ENCODE measurements at places on chromosomes 1 and 21.
A peak's percentile ranks its signal among the peaks of the same experiment; 100 is the strongest.

- DNase-seq, result no peak
Measured at GRCh38 chr21:29942034-29942433, 2.2 kb upstream of the GRIK1 start.

- no peak for DNase-seq
Measured at GRCh38 chr21:26147535-26147934, 23.0 kb downstream of the APP start.

- no peak for DNase-seq
Measured at GRCh38 chr1:3597599-3597964, 13.7 kb downstream of the MEGF6 start.

DNA sequence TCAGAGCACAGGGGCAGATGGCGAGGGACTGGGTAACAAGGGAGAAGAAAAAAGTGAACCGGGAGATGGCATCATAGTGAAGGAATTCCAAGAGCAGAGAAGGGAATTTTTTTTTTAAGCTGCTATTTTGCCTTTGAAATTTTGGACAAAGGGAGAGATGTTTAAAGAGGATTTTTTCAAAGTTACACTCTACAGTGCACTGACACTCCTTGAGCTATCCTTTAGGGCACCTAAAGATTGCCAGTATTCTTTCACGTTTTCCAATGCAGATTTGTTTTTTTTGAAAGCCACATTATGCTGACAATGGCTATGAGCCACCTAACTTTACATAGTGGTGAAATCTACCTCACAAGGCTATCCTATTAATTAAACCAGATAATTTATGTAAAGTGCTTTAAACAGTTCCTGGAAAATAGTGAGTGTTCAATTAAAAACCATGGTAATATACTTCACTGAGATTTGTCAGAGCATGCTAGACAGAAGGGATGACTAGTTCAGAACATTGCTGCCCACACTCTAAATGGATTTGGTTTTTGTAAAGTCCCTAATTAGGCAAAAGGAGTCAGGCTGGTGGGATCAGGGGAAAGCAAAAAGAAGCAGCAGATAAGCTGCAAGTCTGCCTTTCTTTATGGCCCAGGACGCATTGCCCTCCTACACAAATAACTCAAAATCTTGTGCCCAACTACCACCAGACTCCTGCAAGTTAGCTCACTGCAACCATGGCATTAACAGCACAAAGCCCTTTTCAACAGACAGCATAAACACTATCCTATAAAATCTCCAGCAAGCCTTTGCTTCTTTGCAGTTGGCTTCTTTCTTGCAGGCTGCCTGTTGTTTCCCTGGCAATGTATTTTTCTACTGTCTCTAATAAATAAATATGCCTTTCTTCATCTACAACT, 53.9 kb downstream of the PRDX6 start:
- no peak for DNase-seq

DNA sequence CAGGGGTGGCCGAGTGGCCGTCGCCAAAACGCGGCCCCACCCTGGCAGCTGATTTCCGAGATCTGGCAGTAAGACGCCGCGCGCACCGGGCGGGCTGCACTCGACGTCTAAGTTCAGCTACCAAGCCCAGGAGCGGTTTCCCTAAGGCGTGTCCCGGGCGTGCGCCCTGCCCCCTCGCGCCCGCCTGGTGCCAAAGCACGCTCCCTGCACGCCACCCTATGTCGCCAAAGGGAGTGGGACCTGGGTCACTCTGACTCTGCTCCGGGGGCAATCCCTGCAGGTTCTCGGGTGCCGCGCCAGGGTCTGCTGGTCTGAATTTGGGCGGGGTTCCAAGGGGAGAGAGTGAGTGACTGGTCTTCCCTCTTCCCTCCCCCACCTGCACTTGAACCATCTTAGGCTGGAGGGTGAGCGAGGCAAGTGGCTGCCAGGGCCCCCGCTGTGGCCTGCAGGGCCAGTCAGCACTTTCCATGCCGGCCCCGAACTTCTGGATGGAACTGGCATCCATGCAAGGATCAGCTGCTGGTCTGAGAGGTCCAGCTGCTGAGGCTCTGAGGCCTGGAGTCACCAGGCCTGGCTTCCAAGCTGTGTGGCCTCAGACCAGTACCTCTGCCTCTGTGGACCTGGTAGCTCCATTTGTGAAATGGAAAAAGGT, at the start of gene LRRC38:
TSS of gene LRRC38 (minus strand) at position 109 of the 652 bp plus-strand sequence. CDS start 410 bp downstream, outside the sequence.
- DNase-seq, result no peak

DNA sequence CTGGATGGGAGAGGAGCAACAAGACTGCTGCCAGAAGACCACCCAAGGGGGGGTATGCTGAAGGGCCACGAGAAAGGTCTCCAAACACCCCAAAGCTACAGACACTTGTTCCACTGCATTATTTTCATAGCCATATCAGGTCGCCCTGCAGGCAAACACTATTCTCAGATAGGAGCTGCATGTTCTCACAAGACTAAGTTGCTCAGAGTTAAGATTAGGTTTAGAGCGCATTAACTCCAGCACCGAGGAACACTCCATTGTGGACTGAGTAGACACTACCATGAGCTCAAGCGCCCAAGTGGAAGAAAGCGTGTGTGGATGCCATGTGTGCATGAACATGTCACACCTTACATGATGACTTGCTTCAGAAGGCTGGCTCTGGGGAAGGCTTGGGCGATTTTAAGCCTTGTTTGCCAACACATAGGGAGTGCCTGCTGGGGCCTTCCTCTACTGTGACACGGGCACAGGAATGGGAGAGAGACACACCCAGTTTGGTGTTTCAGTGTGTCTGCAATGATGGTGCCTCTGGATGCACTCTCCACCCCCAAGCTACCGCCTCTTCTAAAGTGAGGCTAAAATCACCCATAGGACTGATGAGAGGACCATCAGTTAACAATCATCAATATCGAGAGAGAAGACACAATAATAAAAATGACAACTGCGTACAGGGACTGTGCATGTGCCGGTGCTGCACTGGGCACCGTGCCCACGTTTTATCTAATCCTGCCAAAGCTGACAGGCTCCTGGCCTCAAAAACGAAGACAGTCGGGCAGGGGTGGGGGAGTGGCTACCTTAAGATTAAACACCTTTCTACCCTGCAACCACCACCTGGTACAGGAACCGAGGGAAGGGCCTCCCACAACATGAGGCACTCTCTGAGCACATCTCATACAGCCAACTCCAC, 34.9 kb downstream of the SSBP3 start:
- DNase-seq, result no peak

DNA sequence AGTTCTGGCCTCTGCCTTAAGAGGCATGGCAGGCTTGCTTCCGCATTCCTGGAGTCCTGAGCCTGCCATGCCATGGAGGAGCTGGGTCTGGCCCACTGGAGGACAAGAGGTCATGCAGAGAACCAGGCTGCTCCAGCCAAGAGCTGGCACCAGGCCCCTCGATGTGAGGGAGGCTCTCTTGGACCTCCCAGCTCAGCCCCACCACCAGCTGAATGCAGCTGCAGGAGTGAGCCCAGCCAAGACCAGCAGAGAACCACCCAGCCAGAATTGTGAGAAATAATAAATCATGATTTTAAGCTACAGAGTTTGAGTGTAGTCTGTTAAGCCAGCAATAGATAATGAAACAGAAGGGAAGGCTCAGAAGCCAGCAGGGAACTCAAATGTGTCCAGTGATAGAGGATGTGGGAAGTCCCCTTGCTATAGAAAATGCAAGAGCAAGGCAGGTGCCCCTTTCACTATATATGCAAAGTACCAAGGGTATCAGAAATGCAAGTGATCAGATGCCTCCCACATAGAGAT, 118.4 kb downstream of the HIVEP3 start:
- no peak for DNase-seq

DNA sequence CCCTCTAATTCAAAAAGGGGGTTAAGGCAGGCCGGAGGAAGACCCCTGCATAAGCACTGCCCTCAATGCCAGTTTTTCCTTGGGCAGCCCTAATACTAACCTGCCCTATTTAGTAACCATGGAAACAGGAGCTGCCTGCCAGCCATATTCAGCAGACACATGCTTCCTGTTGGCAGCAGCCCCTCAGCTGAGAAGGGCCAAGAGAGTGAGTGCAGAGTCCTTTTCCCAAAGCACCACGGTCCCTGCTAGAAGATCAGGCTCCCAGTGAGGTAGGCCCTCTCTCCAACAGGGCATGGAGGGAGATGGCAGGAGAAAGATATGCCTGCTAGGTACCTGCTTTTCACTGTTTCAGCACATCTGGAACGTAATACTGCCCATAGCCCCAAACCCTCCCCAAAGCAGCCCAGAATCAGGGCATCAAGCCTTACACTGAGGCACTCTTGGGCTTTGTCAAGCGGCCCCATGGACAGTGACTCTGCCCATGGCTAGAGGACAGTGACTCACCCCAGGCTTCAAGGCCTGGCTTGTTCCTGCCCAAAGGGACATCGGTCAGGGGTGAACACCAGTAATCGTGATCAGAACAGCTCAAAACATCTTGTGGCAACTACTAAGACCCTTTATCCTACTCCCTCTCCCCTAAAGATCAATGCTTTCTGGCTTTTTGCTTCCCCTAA, 64.5 kb downstream of the BCAR3 start:
- DNase-seq, result no peak

GRCh38 chr1:171877701-171878100, 36.4 kb downstream of the DNM3 start:
- DNase-seq, result no peak

GRCh38 chr1:234310460-234310817, 62.8 kb upstream of the COA6 start:
- no peak for DNase-seq

GRCh38 chr1:162327788-162328165, 48.9 kb downstream of the SPATA46 start:
- no peak for DNase-seq

DNA sequence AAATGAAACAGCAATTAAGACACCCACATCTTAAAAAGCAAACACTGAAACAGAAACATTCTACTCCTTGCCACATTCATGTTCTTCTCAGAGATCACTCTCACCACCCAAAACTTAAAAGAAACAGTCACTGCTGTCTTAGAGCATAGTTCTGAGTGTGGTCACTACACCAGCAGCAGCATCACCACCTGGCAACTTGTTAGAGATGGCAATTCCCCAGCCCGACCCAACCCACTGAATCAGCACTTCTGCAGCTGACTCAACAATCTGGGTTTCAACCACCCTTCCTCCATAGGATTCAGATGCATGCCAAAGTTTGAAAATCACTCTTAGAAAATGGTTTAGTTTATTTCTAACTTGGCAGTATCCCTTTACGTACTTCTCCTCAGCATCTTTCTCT, 126.1 kb downstream of the CDC42BPA start:
- DNase-seq, result peak; percentile 91

- DNase-seq, result no peak
Measured at GRCh38 chr1:167935216-167936067, 1.0 kb upstream of the DCAF6 start.

All from AG04449 (cell line).